ENCODE measurements at places on chromosomes 3 and 15.

- DNase-seq, result no peak
Observed at GRCh38 chr3:195566797-195567196, 16.9 kb downstream of the APOD start.

DNA sequence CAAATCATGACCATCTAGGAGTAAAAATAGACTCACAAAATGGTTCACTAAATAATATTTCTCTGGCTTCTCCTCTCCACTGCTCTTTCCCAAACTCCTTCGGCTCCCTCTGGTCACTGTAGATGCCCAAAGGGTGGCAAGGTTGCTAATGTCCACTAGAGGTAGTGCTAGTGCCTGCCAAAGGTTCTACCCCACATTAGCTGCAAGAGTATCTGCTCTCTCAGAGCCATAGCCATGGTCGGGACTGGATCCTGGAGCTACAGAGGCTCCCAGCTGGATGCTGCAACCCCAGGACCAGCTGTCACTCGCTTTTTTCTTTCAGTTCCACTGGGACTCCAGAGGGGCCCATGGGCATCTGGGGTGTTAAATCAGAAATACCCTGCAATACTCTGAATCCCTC is 8.5 kb downstream of the HTR3D start:
- DNase-seq, result no peak

- DNase-seq, result no peak
Observed at GRCh38 chr3:163939926-163940325, 1138.4 kb downstream of the SI start.

GRCh38 chr3:21505711-21506460 is 245.1 kb downstream of the ZNF385D start:
- no peak for DNase-seq

DNA sequence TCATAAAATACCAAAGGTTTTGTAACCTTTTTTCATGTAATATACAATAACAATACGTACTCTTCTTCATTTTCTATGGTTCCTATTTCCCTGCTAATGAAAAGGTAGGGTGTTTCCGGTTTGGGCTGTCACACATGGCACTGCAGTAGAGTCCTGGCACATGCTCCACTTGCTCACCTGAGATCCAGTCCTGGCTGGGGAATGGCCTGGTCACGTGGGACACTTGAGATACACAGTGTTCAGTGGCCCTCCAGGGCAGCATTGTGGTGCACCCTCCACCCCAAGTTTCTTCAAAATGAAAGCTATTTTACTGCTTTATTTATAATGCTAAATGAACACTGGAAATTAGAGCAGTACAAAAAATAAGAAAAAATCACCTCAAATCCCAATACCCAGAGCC is 23.2 kb downstream of the MRPS25 start:
- no peak for DNase-seq

GRCh38 chr3:66618066-66618465 is 117.2 kb upstream of the LRIG1 start:
- no peak for DNase-seq

DNA sequence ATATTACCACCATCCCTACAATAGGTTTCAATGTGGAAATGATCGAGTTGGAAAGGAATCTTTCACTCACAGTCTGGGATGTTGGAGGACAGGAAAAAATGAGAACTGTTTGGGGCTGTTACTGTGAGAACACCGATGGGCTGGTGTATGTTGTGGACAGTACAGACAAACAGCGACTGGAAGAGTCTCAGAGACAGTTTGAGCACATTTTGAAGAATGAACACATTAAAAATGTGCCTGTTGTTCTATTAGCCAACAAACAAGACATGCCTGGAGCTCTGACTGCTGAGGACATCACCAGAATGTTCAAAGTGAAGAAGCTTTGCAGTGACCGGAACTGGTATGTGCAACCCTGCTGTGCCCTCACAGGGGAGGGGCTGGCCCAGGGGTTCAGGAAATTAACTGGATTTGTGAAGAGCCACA is 510 bp downstream of the ARL14 start:
- DNase-seq, result no peak

DNA sequence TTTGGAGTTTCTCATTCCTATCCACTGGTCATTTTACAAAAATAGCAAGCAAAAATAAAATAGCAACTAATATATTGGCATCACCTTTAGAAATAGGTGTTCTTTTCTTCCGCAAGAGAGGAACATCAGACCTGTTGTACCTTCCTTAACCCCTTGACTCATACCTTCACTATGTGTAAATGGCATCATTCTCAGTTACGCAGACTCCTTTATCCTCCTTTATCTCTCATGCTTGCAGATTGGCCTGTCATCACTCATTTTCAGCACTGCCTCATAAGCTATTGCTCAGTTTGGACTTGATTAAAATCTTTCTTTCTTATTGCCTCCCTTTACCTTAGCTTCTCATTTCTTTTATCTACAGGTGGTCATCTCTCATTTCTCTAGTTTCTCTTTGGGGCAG is 21.4 kb downstream of the ARHGEF26 start:
- DNase-seq, result no peak

DNA sequence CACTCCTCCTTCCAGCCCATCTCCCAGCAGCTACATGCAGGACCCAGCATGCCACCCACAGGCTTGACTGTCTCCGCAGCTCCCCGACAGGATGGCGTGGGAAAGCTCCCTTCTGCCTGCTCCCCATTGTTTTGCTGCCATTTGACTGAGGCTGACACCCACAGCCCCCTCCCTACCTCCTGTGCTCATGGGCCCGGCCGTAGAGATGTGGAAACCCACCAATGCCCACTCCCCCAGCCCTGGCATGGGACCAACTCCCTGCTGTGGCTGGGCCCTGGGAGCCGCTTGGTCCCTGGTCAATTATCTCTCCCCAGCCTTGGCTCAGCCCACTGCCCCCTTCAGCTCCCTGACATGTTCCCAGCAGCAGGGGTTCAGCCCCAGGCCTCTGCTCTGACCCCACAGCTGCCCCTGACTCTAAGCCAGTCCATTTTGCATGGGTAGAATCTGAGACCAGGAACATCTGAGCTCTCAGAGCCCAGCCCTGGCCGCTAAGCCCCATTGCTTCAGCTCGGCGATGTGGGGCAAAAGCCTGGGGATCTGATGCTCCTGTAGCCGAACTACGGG is 8.2 kb downstream of the C3orf22 start:
- no peak for DNase-seq

- no peak for DNase-seq
Observed at GRCh38 chr15:76376816-76377215, 40.2 kb downstream of the ISL2 start.

GRCh38 chr3:43087249-43087776 is 18.6 kb downstream of the POMGNT2 start:
- no peak for DNase-seq

DNA sequence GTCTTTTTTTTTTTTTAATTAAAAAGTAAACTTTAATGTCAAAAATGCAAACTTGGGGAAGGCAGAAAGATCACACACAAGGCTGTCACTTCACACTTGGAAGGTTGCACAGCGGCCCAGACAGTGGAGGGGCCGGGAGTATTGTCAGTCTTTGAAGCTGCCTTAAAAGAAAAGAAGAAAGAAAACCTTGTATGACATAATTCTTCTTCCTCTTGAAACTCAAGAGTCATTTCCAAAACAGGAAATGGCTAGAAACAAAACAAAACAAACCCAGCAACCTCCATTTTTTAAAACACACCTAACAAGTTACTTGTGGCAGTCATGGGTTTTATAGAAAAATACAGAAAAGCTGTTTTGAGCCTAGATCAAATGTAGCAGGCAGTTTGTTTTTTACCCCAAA is 68.1 kb upstream of the MAGI1 start:
- DNase-seq, result no peak

- DNase-seq, result no peak
Observed at GRCh38 chr15:81532001-81532400, 158.0 kb upstream of the TMC3 start.

DNA sequence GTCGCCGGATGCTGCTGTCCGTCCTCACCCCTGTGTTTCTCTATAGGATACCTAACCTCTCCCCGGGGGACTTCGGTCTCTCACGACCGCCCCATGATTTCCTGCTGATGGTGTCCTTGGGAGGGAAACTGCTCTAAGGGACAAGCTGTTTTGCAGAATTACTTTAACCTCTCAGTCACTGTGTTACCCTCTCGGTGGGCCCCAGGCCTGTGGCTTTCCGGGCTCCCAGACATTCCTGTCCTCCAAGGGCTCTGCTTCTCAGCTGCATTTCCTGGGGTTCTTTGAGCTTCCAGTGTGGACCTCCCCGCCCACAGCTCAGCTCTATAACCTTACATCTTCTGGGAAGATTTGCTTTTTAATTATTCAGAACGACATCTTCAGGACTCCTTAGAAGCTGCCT is 40.9 kb downstream of the CHST2 start:
- DNase-seq, result no peak

DNA sequence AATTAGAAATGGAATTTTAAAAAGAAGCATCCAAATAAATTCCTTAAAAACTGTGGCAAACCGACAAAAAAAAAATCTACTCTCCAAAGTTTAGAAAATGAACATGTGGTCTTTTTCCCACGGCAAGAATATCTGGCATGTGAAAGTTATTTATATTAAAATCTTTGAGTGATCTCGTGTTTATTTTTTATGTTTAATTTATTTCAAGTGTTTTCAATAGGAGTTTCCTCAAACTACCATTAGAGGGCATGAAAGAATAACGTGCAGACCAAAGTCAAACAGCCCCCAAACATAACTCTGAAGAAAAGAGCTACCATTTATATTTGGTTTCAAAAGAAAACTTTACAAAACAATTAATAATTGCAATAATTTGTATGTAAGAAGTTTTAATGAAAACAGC is 286.4 kb downstream of the ZIC4 start:
- DNase-seq, result no peak

DNA sequence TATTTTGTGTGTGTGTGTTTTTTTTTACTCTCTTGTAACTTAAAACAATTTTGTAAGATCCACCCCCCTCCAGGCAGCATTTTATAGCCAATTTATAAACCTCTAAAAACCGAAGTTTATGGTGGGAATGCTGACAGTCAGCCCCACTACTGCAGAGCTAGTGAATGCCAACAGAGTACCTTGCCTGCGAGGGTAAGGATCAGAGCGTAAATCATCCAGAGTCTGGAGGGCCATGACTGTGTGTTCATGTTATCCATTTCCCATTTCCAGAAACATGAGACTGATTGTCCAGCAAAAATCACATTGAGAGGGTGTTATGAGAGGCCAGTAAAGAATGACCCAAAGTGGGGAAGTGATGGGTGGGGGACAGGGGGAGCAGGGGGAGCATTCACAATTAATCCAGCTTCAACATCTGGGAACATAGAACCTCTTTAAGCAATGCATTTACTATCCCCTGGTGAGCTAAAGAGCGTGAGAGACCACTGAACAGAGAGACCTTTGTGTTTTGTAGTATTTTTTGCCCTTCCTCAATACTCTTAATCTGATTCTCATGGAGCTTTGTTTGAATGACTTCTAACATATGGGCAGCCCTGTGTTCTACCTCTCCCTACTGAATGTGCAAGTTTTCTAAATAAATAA is 464.5 kb downstream of the RBMS3 start:
- DNase-seq, result no peak

- no peak for DNase-seq
Observed at GRCh38 chr3:12218161-12218560, 59.4 kb upstream of the TIMP4 start.

DNA sequence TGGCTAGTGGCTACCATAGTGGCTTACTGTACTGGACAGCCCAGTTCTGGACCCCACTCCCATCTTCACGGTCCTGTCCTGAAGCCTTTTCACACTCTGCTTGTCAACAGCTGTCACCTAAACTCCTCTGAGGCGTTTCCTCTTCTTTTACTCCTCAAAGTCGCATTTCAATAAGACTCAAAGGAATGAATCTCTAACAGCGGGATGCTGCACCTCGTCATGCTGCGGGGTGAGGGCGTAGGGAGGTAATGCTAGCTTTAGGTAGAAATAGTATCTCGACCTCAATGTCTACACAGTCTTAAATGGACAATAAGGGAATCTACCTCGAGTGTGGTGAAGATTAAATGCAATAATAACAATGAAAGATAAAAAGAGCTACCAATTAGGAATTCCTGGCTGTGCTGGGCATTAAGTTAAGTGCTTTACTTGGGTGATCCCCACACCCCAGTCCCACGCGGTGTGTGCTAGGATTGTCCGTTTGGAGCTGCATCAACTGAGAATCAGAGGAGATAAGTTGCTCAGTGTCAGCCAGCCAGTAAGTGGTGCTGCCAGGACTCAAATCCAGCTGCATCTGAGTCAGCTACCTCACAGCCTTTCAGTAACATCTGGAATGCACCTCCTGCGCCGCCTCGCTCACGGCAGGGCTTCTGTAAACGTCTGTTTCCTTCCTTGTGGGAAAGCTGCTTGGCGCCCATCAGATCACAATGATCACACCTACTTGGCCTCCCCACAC is 14.0 kb downstream of the PLA2G4D start:
- DNase-seq, result no peak

DNA sequence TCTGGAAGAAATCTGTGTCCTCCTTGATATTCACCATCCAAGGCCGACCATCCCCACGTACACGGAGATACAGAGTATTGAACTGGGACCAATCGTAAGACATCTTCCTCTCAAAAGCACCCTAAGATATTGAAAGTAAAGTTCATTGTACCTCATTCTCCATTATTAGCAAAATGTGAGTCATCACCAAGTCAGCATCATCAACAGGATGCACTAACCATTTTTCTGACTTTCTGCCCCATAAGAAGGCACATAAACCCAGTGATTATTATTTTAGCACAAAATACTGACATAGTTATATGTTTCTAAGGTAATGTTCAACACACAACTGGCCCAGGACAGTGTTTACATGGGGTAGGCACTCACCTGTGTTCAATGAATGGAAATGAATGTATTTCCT is 7.4 kb downstream of the NDUFAF1 start:
- DNase-seq, result no peak

GRCh38 chr3:134360046-134360445 is 14.2 kb downstream of the AMOTL2 start:
- DNase-seq, result no peak

DNA sequence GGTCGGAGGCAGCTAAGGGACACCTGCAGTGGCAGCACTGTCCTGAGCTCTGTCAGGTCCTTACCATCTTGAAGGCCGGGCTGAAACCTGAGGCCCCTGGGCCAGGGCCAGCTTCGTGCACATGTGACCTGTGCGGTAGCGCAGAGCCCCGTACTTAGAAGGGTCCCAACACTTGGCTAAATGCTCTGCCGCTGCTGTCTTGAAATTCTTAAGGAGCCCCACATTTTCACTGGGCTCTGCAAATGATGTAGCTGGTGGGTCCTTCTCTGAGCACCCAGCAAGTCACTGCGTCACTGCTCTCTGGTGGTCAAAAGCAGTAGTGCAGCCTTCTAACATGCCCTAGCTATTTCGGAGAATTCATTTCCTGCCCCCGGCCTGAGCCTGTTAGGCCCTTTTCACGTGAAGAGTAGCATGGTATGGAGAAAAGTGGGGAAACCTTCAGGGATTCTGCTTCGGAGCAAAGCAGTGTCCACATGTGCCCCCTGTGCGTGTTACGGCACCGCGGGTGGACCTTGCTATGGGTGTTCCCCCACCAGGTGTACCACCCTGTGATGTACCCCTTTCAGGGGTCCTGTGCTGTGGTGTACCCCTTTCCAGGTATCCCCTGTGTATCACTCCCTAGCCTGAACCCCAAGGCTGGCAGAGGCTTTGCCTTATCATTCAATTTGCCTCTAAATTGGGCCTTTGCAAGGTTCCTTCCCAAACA is 79.7 kb downstream of the TMEM266 start:
- peak; percentile 66 for DNase-seq

All from activated T-cell treated with anti-CD3 and anti-CD28 coated beads for 24 hours (primary cell).